Pancreas (tissue), 10 donors: ENCODE measurements at places on chromosomes 7 and 10.

- DNase-seq: peak; percentile 53
Observed at GRCh38 chr7:149714910-149715471, 58.4 kb downstream of the ZNF467 start.

DNA sequence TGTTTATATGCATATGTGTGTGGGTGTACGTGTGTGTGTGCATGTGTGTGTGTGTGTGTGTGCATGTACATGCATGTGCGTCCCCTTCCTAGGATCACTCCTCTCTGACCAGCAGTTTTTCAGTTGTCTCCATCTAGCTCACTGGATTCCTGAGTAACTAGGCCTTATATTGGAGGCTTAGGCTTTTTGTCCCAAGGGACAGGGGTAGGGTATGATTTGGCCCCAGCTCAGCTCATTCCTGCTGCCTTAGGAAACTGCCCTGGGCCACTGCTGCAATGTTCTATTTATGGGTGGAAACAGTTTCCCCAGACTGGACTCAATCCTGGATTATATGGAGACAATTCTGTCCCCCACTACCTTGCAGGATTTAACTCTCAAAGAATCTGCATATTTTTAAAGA is 68.8 kb upstream of the SDK1 start:
- DNase-seq: no peak

GRCh38 chr7:24924375-24924774 is 55.6 kb downstream of the OSBPL3 start:
- no peak for DNase-seq

GRCh38 chr7:91492773-91493172 is 228.5 kb downstream of the FZD1 start:
- no peak for DNase-seq

GRCh38 chr7:10756981-10757380 is 216.7 kb upstream of the PHF14 start:
- DNase-seq: no peak

DNA sequence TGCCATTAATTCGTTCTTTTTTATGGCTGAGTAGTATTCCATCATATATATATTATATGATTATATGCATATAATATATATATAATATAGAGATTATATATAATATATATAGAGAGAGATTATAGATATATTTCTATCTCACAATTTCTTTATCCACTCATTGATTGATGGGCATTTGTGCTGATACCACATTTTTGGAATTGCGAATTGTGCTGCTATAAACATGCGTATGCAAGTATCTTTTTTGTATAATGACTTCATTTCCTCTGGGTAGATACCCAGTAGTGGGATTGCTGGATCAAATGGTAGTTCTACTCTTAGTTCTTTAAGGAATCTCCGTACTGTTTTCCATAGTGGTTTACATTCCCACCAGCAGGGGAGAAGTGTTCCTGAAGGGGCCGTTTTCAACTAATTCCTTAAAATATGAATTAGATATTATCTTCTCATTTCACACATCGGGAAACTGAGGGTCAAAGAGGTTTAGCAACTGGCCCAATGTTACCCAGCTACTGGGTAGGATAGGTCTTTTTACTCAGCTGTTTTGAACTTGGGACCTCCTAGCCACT is 16.5 kb downstream of the NFE2L3 start:
- DNase-seq: no peak

GRCh38 chr10:124632064-124632531 is 112.1 kb downstream of the FAM53B start:
- DNase-seq: peak; percentile 74

GRCh38 chr10:122346326-122346950 is 28.1 kb upstream of the PLEKHA1 start:
- DNase-seq: no peak

- DNase-seq: no peak
Observed at GRCh38 chr7:134834689-134835462, 55.4 kb downstream of the CALD1 start.

GRCh38 chr10:47402641-47403301 is 18.7 kb upstream of the ZNF488 start:
- DNase-seq: no peak

GRCh38 chr7:33554046-33554445 is 351.3 kb upstream of the BMPER start:
- no peak for DNase-seq

GRCh38 chr7:158121441-158122045 is 466.1 kb downstream of the PTPRN2 start:
- DNase-seq: no peak

DNA sequence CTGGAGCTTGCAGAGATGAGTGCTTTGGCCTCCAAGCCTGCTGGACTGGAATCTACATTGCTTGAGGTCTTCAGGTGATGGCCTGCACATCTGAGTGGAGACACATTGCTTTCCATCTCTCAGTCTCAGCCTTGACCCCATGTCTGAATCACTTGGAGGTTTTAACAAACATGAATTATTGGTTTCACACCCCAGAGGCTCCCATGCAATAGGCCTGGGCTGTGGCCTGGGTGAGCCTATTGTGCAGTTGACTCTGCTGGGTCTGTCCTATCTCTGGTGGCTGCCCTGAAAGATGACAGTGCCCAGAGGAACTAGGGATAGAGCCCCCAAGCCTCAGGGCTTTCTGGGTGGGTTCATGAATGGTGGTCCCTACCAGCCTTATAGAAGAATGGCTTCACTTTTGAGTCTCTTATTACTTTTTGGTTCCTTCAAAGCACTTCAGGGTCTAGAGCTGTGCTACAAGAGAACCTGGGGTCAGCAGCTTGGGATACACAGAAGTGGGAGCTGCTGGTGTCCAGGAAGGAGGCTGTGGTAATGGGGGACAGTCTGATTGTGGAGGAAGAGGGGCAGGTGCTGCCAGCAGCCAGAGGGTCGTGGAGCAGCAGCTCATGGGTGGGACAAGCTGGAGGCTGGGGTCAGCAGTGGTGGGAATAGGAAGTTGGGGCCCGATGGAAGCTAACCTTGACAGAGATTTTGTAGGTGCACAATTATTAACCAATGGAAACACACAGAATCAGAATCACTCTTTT is 5.5 kb downstream of the RAMP3 start:
- DNase-seq: no peak

- DNase-seq: no peak
Observed at GRCh38 chr10:30500534-30500933, 66.5 kb downstream of the MAP3K8 start.

- no peak for DNase-seq
Observed at GRCh38 chr7:140358412-140359051, 39.8 kb downstream of the SLC37A3 start.

GRCh38 chr10:69337296-69338132 is 59.2 kb downstream of the HK1 start:
- DNase-seq: no peak

GRCh38 chr10:80288849-80289248 is 609 bp downstream of the MAT1A start:
- DNase-seq: no peak

DNA sequence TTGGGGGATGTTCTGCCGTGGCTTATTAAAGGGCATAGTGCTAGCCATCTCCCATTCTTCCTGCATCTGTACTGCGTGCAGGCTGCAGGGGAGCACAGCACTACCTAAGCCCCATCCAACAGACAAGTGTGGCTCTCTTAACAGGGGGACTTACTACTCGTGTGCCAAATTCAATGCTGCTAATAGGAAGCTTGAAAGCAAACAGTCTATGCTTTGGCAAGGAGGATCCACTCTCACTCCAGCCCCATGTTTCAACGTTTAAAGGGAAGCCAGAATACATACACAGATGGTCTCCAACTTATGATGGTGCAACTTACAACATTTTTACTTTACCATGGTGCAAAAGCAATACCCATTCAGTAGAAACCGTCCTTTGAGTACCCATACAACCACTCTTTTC is 228.0 kb upstream of the C7orf33 start:
- no peak for DNase-seq

DNA sequence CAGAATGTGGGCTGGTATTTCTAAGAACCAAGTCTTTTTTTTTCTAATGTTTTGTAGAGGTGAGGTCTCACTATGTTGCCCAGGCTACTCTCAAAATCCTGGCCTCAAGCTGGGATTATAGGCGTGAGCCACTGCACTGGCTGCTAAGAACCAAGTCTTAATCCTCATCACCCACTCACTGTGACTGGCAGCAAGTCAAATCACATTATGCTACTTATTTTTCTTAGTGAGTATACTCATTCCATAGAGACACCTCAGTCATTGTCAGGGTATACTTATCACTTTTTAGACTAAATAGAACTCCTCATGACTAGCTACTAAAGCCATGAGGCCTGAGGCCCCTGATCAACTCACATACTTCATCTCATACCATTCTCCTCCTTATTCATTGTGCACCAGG is 116.1 kb downstream of the STRA8 start:
- no peak for DNase-seq

DNA sequence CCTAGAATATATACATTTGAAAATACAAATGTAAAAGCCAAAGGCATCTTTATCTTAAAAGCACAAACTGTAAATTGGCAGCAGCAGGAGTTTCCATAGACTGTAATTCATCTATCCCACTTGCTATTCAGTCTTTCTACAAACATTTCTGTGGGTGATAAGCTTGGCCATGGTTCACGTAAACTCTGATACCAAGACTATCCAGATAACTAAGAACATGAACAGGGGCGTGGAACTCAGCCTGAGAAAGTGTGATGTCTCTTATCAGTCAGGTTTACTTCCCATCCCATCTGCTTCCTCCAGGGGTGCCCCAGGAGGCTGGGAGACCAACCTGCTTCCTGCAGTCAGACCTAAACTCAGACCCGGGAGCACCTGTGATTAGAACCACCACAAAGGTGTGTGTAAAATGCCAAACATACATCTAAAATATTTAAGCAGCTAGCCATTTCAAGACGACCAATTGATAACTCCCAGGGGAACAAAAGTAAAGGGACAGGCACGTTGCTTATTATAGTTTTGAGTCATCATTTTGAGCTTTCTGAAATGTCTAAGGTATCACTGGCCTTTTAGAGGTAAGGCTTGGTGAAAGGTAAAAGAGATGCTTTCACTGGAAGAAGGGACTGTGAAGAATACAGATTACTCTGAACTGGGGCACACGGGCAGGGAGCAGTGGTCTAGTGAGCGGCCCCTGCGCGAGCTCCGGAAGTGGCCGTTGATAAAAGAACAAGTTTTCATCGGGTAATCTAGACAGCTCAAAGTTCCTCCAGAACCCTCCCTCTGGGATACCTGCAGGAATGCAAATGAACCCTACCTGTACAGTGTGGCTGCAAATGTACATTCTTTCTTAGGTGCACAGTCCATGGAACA is 51.5 kb downstream of the RSU1 start:
- DNase-seq: no peak

GRCh38 chr7:50352282-50352681 is 47.8 kb downstream of the IKZF1 start:
- DNase-seq: no peak

DNA sequence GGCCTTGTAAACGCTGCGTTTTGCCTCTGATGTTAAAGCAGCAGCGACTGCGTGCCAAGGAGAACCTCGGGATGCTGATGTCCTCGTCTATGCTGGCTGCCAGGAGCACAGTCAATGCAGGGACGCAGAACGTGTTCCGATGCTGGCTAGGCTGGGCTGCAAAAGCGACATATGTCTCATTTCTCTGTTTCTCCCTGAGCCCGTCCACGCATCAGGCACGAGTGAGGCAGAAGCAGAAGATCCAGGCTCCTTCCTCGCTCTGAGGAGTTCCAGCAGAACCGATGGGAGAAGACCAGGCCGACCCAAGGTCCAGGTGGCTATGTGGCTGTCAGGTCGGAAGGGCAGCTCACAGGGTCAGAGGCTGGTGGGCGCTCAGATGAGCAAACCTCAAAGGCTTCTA is 3.7 kb upstream of the FOXL3 start:
- peak; percentile 34 for DNase-seq

GRCh38 chr7:7176406-7177043 is 5.8 kb upstream of the C1GALT1 start:
- DNase-seq: no peak

- no peak for DNase-seq
Observed at GRCh38 chr7:92359801-92360200, 87.5 kb upstream of the GATAD1 start.

GRCh38 chr7:47474211-47474936 is 107.5 kb downstream of the TNS3 start:
- no peak for DNase-seq

DNA sequence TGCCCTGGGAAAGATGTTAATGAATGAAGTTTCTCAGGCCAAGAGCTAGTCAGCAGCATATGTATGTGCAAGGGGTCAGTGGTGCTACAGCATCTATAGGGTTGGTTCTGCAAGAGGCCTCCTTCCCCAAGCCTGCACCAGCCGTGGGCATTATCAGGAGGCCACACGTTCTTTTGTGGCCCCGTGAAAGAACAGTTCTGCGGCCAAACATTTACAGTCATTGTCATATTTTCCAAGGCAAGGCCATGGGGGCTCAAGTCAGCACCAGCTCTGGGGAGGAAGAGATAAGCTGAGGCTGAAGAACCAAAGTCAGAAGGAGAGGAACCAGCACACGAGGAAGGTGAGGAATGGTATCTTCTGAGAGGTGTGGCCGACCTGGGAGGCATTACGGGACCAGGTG is 54.4 kb upstream of the TMEM72 start:
- no peak for DNase-seq

DNA sequence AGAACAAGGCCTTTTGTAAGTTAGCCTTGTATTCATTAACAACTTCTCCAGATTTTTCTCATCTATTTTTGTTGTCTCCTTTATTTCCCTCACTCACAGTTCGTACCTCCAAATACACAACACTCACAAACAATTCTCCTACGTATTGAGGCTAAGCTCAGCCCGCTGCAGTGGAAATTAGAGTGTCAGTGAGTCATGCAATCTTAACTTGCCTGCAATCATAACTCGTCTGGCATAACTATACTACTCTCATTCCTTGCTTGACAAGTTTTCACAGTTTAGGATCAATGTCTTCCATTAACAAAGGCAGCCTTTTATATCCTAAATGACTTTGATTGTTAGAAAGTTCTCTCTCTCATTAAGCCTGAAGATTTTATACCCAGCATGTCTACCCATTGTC is 23.8 kb downstream of the TMEM196 start:
- DNase-seq: no peak

DNA sequence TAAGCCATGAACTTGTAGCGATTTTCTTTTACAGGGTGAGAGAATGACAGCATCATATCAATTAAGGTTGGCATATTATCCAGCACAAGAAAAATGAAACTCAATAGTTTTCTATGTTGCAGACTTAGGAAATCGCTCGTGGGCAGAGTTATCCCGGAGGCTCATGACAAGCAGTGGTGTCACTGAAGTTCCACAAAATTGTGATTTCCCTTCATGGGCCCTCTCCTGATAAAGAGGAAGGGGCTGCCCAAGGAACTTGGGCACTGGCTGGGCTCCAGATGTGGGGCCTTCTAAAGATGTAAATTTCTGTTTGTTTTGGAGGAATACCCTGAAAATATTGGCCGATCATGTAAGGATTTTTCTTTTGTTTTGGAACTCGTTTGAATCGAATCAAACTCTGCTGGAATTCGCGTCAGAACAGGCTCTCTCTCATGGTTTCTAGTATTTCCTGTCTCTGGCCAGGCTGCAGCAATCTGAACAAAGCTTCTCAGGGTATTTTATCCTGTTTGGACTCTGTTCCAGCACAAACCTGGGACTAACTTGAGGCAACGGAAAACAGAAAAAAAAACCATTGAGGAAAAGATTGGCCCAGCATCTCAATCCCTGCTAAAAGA is 340.6 kb upstream of the NRP1 start:
- DNase-seq: no peak
